T-helper 2 cell (primary cell): ENCODE measurements at places on chromosomes 2 and 18.

DNA sequence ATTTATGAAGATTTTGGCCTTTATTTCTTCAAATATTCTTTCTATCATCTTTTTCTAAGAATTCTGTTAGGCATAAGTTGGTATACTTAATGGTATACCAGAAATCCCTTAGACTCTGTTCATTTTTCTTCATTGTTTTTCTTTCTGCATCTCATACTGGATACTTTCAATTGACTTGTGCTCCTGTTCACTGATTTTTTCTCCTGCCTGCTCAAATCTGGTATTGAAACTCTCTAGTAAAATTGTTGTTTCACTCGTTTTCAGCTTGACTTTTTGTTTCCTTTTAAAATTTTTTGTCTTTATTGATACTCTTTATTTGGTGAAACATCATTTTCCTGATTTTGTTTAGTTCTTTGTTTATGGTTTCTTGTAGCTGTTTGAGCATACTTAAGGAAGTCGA, 243.2 kb downstream of the TRIB2 start:
- DNase-seq, result no peak

GRCh38 chr2:205358351-205358815, 323.9 kb upstream of the NRP2 start:
- no peak for DNase-seq

DNA sequence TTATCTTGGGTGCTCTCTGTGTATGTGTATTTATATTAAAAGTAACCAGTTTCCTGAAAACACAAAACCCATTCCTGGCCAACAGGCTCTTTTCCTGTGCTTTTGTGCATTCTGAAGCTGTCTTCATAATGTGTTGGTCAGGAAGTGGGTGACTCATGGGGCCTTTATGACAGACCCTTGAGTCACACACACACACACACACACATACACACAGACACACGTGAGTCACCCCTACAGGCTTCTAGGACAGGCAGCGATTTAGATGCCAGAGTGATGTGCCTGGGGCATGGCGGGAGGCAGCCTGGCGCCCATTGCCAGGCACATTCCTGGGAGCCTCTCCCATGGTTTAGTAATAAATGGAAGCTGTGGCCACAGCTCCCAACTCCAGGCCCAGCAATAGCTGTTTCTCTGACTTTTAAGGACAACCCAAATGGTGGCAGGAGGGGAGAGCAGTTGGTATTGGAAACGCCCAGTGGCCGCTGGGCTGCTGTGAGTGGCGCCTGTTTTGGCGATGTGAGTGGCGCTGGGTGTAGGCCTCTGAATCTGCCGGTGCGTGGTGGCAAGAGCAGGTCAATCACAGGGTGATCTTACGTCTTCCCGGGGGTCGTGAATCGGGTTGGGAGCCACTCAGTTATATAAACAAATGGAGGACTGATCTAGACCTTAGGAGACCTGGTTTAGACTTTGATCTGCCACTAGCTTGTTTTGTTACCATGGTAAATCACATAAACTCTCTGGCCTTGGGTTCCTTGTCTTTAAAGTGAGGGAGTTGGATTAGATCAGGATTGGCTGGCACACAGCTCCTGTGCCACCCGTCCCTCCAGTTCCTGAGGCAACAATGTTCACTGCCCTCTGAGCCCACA, 150.7 kb upstream of the DLX2 start:
- DNase-seq, result peak; percentile 19

DNA sequence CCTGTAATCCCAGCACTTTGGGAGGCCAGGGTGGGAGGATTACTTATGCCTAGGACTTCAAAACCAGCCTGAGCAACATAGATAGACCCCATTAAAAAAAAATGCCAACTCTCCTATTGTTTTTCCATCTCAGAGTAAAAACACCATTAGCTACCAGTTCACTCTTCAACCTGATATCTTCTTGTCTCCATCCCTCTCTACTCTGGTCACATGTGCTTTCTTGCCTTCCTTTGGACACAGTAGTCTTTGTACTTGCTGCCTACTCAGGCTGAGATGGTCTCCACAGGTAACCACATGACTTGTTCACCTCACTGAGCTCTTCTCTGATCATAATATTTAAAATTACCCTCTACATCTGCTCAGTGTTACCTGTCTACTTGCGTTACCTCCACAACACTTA, 5.0 kb downstream of the MALT1 start:
- no peak for DNase-seq

DNA sequence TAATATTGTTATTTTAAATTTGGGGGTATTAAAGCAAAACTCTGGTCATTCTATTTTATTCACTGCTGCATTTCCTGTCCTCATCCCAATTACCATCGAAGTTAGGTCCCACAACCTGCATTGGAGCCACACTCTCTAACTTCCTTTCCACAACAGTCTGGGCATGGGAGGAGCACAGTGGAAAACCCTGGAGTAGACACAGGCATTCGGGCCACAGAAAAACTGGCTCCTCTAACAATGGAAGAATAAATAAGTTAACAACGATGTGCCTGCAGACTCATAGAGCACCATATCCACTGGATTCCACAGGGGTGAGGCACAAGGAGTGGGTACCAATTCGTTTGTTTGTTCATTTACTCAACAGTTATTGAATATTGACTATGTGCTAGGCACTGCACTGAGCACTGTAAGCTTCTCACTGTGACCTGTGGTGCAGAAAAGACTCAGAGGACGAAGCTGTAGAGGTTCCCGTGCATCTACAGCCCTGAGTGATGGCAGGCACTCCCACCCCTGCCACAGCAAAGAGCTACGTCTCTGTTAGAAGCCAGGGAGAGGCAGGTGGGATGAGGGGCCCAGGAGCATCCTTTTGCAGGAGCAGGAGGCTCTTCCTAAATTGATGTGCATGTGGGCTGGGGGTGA, 154.2 kb upstream of the PGAP1 start:
- DNase-seq, result no peak

- DNase-seq, result no peak
Measured at GRCh38 chr2:209547726-209548125, 123.9 kb downstream of the MAP2 start.
